Hair follicular keratinocyte (primary cell): ENCODE measurements at places on chromosomes 12 and 14. TPM values are rescaled to one million over a fixed set of nuclear protein-coding genes. Genes with fewer than 3 reads are reported as not detected.

The FOXA1 gene
- total RNA-seq = 0.08 TPM in 1 of 2 replicates, not detected in the other

The P2RX7 gene
- 0.16 and 0.34 TPM in 2 replicates for total RNA-seq

The RNASE11 gene
- not detected in 2 replicates for total RNA-seq

The ACACB gene
- 0.55 and 1.0 TPM in 2 replicates for total RNA-seq

The DDIT3 gene
- 18.9 and 54.0 TPM in 2 replicates for total RNA-seq

The CFAP54 gene
- 0.08 and 0.57 TPM in 2 replicates for total RNA-seq

The OR11H12 gene
- not detected in 2 replicates for total RNA-seq

The MYO1H gene
- total RNA-seq = not detected in 2 replicates

The SIX6 gene
- not detected in 2 replicates for total RNA-seq

The YAF2 gene
- total RNA-seq = 7.1 and 8.5 TPM in 2 replicates

The ACRBP gene
- total RNA-seq = 0.16 TPM in 1 of 2 replicates, not detected in the other

The IRAK3 gene
- 0.61 and 0.70 TPM in 2 replicates for total RNA-seq

The POTEG gene
- not detected in 2 replicates for total RNA-seq

The SLC8A3 gene
- total RNA-seq = 0.04 and 0.08 TPM in 2 replicates

The KRT79 gene
- total RNA-seq = not detected in 2 replicates

The TMEM52B gene
- not detected in 2 replicates for total RNA-seq

The SOCS4 gene
- total RNA-seq = 9.5 and 9.8 TPM in 2 replicates

The CLEC1A gene
- not detected in 2 replicates for total RNA-seq

The SLC4A8 gene
- 0.30 and 0.70 TPM in 2 replicates for total RNA-seq

The VWF gene
- not detected in 2 replicates for total RNA-seq

The EXOC3L4 gene
- total RNA-seq = not detected in 2 replicates

The PGF gene
- 44.9 and 50.9 TPM in 2 replicates for total RNA-seq

The MAP3K9 gene
- total RNA-seq = 9.0 and 11.9 TPM in 2 replicates

The TSPAN9 gene
- 12.5 and 13.0 TPM in 2 replicates for total RNA-seq

The IFT43 gene
- total RNA-seq = 37.9 and 49.4 TPM in 2 replicates

The TMPO gene
- 45.7 and 94.4 TPM in 2 replicates for total RNA-seq

The SOCS2 gene
- 24.1 and 35.1 TPM in 2 replicates for total RNA-seq

The PZP gene
- 0.08 TPM in 1 of 2 replicates, not detected in the other for total RNA-seq

The ADAM20 gene
- total RNA-seq = under 0.01 and 0.04 TPM in 2 replicates

The ACSS3 gene
- 0.34 and 6.4 TPM in 2 replicates for total RNA-seq

The KRT2 gene
- total RNA-seq = not detected in 2 replicates

The MANSC4 gene
- total RNA-seq = not detected in 2 replicates

The GPR162 gene
- not detected in 2 replicates for total RNA-seq

The DEPDC4 gene
- total RNA-seq = 0.62 and 2.3 TPM in 2 replicates

The PMCH gene
- total RNA-seq = not detected in 2 replicates

The MMP14 gene
- total RNA-seq = 365 and 745 TPM in 2 replicates

The NTN4 gene
- total RNA-seq = 5.0 and 27.5 TPM in 2 replicates

The TSPAN19 gene
- total RNA-seq = 0.55 and 0.57 TPM in 2 replicates

The TMX1 gene
- total RNA-seq = 35.2 and 45.6 TPM in 2 replicates
